Activated CD4-positive, CD25-positive, alpha-beta regulatory T cell (primary cell): ENCODE measurements at places on chromosomes 12 and 14.

DNA sequence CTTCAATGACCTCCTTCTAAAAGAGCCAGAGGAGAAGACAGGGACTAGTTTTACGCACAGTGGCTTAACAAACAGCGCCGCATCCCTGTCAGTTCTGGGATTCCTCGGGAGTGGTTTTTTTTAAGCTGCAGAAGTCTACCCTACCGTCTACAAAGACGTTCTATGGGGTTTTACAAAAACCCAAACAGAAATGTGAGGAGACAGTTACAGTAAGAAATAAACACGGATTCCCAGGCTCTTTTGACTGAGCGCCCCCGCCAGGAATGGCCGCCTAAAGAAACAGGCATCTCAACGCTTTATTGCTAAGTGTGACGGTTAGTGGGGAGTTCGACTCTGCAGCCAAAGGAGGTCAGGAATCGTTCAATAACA, 484 bp downstream of the ALKBH1 start:
- DNase-seq: no peak

DNA sequence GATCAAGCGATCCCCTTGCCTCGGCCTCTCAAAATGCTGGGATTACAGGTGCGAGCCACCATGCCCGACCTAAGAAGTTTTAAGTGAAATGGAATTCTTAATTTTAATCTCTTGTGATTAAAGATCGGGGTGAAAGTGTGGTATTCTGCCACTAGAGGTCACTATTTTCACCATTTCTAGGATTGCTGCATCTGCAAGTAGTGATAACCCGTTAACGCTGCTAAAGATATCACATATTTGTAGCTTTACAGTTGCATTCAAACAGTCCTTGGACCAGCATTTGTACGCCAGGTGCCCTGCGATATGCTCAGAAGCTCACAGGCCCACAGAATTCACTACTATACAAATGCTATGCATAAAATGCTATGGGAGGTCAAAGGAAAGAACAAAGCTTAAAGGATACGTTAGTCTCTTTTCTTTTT, 19.3 kb downstream of the CCDC62 start:
- no peak for DNase-seq

- no peak for DNase-seq
Measured at GRCh38 chr14:70931008-70931407, 23.7 kb downstream of the PCNX1 start.

DNA sequence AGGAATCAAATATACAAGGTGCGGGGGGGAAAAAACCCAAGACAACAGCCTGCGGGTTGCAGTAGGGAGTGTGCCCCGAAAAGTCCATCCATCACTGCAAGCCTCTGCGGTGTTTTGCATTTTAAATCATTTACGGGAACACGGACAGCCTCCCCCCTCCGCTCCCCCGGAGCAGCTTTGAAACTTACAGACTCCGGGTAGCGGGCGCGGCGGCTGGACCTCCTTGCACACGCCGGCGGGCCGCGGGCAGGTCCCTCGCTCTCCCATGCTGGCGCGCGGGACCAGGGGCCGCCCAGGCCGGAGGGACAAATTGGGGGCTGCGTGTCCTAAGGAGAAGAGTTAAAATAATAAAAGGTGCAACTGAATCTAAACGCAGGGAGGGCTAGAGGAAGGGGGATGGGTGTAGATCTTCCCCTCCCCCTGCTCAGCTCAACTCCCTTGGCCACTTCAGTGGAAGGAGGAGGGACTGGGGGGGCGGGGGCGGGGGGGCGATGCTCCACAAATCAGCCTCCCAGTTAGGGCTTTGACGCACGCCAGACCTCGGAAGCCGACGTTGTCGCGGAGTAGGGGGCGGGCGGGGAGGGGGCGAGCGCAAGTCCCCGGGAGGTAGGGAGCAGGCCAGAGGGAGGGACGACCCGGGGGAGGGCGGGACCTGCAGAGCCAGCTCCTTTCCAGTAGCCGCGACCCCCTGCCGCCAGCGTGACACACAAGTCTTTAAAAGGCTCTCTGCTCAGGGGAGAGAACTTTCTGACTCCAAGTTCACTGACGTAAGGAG, at the start of gene KCNJ8:
Gene KCNJ8, minus strand, starts transcription at position 349 of the 775 bp plus-strand sequence. CDS start 1,090 bp downstream, outside the sequence.
- DNase-seq: no peak

- no peak for DNase-seq
Measured at GRCh38 chr12:71627438-71628002, 36.1 kb downstream of the ZFC3H1 start.

DNA sequence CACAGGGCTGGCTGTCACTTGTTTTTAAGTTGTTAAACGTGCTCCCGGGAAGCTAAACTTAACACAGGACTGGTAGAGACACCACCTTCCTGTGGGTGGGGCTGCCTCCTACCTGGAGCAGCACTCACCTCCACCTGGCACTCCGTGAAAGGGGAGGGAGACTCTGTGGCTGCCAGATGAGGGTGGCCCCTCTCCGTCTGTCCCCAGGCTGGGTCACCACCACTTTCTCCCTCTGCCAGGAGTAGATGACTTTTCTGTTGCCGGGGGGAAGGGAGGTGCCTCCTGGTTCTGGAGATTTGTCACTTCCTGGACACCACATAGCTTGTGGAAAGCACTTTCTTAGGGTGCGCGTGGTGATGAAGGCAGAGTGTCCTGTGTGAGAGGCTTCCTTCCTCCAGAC, 81.3 kb downstream of the WDR20 start:
- DNase-seq: no peak

DNA sequence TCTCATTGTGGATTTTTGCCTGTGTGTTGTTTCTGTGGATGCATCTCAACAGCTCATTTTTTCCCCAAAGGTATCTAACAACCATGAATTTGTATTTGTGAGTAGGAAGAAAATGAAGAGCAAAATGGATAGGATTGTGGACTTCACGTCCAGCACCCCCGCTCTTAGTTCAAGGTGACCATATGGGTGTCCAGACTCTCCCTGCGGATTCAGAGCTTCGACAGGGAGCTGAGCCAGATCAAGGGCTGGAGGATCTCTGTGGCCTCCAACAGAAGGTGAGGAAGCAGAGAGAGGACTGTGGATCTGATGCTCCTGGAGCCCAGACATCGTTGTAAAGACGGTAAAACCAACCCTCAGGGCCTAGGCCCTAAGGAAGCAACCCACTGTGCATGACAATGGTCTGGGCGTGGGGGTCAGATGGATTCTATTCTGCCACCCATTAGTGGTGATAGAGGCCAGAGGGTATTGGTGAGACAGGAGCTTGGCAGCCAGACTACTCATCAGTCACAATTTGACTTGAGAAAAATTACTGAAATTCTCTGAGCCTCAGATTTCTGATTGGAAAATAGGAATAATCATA, 659.7 kb upstream of the TMEM132C start:
- DNase-seq: no peak

DNA sequence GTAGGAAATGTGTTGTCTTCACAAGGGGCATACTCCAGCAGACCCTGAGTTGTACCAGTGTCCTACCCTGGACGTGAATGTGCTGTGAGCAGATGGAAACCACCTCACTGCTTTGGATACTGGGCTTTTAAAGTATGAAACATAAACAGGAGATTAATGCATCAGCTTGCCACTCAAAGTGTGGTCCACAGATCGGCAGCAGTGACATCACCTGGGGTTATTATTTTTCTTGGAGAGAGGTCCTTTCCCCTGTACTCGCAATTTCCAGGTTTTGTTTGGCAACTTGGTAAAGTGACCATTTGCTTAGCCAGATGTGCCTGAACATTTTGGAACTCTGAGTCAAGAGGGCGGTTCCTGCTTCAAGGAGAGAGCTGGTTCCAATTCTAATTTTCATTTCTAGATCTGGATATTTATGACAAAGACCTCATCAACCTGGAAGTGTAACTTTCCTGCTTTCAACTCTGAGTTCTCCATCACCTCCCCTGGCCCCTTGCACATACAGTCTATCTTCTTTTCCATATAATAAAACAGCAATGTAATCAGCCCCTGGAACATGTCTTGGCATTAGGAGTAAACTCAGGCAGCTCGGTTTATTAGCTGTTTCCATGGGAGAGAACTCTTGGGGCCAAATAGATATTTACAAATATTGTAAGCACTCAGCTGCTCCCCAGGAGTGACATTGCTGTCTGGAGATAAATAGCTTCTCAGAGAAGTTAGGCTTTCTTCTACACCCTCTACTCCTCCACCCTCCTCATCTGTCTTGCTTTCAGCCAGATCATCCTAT, 237.0 kb upstream of the TBX3 start:
- no peak for DNase-seq

DNA sequence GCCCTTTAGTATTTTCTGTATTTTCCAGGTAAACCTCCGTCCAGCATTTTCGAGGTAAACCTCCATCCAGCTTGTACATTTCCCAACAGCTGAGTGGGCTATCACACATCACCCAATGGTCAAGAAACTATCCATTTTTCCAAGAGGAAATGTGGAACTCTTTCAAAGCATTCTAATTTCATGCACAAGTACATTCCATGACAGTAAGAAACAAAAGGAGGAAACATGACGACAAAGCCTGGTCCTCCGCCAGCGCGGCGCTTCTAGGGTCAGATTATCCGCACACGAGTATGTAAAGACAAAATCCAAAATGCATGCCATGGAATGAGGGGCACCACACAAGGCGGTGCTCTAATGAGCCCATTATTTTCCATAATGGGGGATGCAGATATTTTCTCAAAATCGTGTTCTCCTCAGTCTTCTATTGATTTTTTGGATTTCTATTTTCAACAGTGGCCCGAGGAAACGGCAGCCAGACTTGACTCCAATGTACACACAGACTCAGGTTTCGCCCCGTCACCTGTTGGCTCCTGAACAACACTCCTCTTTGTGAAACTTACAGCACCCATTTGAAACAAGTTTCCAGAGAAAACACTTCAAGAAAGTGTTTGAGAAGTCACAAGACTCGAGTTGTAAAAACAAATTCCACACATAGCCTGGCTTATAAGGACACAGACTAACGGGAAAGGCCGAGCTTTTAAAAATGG, 107.4 kb downstream of the PRICKLE1 start:
- no peak for DNase-seq

DNA sequence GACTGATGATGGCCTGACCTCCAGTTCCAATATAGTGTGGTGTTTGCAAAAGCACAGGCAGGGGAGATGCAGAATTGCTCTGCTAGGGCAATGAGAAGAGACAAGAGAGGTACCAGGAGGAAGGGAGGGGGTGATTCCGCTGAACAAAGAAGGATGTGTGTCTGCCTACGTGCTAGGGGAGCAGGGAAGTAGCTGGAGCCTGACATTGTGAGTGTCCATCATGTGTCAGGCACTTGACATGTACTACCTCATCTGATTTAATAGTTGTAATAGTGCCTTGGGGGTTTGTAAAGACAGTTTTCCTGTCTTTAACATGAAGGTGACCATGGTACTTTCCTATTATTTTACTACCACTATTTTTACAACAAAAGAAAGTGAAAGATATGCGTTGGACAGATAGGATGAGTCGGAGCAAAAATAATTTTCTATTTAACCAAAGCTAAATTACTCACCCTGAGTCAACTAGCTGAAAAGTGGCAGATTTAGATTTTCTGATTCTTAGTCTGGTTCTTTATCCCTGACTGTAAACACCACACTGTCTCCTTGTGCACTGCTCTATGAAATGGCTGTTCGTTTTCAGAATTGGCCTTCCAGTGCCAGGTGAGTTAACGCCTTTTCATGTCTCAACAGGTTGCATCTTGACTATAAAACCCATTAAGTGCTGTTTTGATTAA, 33.7 kb upstream of the TEAD4 start:
- DNase-seq: no peak

DNA sequence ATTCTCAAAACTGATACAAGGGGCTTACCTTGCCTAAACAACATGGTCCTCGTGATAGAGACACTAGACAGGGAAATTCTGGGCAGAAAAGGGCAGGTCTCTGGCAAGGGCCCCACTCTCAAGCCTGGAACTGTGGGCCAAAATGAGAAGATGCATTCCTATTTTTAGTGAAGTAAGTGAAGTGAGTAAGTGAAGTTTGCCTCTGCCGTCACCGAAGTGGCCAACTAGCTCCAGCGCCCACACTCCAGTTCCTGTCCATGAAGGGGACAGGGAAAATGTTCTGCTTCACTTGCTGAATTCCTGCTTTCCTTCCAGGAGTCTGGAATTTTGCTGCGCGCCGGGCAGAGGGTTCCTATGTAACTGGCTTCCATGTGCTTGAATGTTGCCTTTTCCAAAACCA, 1035.6 kb upstream of the TMEM132C start:
- DNase-seq: no peak

- peak; percentile 73 for DNase-seq
Measured at GRCh38 chr12:76348079-76348901, at the start of gene BBS10. TSS of gene BBS10 (minus strand) at chr12:76348415. CDS start at chr12:76348358, 57 bp downstream.

DNA sequence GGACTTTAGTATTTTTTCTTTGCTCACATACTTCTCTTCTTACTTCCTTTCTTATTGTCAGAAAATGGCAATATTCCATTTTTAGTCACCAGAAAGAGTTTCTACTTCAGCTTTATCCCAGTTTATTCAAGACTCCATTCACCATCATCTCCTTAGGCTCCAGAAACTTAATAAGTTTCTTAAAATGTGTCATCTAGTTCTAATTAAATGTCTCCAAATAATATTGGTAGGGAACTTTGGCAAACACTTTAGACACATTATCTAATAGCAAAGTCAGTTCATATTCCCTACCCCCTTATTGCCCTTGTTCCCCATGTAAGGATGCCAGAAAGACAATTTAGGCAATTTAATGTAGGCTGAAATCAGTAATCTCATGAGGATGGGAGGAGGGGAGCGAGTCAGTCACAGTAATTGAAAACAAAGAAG, 15.1 kb downstream of the EPYC start:
- no peak for DNase-seq
